ENCODE measurements at places on chromosomes 5 and 9. TPM values are rescaled to one million over a fixed set of nuclear protein-coding genes. Genes with fewer than 3 reads are reported as not detected.
A peak's percentile ranks its signal among the peaks of the same experiment; 100 is the strongest.

PCDHAC1 gene
- total RNA-seq: not detected

GRCh38 chr9:35226651-35227050 is 64.8 kb downstream of the UNC13B start:
- H3K27ac ChIP-seq: no peak overlapping the region
- H3K27me3 ChIP-seq: no peaks in the 10 kb centered on the region
- no peak for DNase-seq
- H3K4me3 ChIP-seq: no peak overlapping the region

- no peak overlapping the region for H3K27ac ChIP-seq
- no peaks in the 10 kb centered on the region for H3K36me3 ChIP-seq
- DNase-seq: no peak
- H3K27me3 ChIP-seq: no peaks in the 10 kb centered on the region
- H3K4me1 ChIP-seq: no peaks in the 10 kb centered on the region
- no peak overlapping the region for H3K4me3 ChIP-seq
These were observed 148.2 kb upstream of the LRRTM2 start for GRCh38 chr5:139023286-139023685.

DNA sequence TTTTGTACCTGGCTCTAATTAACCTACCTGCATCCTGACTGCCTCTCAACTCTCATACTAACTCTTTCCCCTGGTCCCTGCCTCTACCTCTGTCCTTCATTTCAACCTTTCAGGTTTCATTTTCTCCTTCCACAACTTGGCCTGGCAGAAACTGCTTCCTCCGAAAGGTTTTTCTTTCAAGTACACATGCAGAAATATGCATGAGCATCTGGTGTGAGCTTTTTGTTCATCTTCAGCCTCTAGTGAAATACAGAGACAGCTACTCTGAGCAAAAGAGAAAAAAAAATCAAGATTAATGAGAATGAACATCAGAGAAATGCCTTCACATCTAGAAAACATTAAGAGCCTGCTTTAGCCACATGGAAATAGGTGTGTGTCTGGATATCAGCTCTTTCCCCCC is 297.9 kb upstream of the PCSK5 start:
- H3K36me3 ChIP-seq: no peaks in the 10 kb centered on the region
- H3K4me1 ChIP-seq: no peaks in the 10 kb centered on the region
- no peaks in the 10 kb centered on the region for H3K27me3 ChIP-seq
- no peak for DNase-seq

GRCh38 chr5:64872044-64872443 is 103.3 kb downstream of the CWC27 start:
- H3K4me3 ChIP-seq: no peak overlapping the region
- DNase-seq: no peak
- H3K27me3 ChIP-seq: no peaks in the 10 kb centered on the region
- H3K27ac ChIP-seq: no peak overlapping the region
- no peaks in the 10 kb centered on the region for H3K4me1 ChIP-seq

EFNA5 gene
- 22.7 TPM for total RNA-seq

- no peaks in the 10 kb centered on the region for H3K4me1 ChIP-seq
- no peaks in the 10 kb centered on the region for H3K36me3 ChIP-seq
- DNase-seq: no peak
- H3K27me3 ChIP-seq: no peaks in the 10 kb centered on the region
- H3K4me3 ChIP-seq: no peak overlapping the region
- H3K27ac ChIP-seq: no peak overlapping the region
These were observed 177.2 kb downstream of the OSTF1 start for GRCh38 chr9:75265525-75265972.

- H3K36me3 ChIP-seq: no peaks in the 10 kb centered on the region
- no peak overlapping the region for H3K27ac ChIP-seq
- H3K4me1 ChIP-seq: no peaks in the 10 kb centered on the region
These were observed 858.6 kb downstream of the PTPRD start for GRCh38 chr9:9754186-9754585.

DNA sequence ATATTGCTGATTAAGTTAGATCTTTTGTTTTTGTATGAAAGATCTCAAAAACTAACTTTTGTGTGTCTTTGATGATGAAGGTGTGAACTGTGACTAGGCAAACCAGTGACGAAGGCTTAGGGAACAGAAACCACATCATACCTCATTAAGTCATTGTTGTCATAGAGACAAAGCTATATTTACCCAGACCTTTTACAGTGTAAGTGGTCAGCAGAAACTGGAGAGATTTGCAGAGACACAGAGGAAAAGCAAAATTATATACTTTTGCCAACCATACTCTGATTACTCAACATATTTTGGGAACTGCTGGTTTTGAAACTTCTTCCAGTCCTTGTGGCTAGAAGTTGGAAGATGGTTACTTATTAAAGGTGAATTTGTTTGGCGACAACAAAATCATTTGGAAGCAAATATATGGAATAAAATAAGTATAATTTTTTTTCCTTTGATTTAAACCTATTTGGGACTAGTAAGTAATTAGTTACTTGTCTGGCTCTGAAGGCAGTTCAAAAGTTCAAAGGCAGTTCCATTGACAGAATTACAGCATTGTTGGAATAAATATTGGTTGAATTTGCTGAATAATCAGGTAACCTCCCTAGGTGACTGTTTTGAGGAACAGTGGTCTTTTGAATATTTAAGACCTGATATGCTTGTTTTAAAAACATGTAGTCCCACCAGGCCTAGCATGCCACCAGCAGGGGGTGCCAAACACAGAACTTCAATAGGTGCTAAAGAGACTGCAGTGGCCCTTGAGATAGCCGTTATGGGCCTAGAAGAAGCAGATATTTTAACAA is 103.8 kb downstream of the RPS23 start:
- H3K4me1 ChIP-seq: no peaks in the 10 kb centered on the region
- H3K27ac ChIP-seq: no peak overlapping the region
- no peaks in the 10 kb centered on the region for H3K36me3 ChIP-seq
- H3K4me3 ChIP-seq: no peak overlapping the region

DNA sequence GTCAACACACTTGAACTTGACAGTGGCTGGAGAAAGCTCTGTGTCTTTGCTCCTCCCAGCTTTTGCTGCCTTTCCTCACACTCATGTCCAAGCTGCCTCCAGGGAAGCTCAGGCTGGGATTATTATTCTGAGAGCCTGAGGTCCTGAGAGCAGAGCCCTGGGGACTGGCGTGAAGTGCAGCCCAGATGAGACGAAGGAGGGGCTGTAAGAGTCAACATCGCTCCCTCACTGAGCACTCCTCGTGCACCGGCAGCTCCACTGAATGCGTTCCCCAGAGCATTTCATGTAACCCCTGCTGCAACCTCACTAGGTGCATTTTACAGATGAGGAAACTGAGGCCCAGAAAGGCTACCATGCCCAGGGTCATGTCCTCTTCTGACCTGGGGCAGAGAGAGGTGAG is 63.5 kb upstream of the PHYKPL start:
- no peak overlapping the region for H3K27ac ChIP-seq
- no peak for DNase-seq
- no peak overlapping the region for H3K4me3 ChIP-seq
- no peaks in the 10 kb centered on the region for H3K36me3 ChIP-seq

SPATA31E1 gene
- total RNA-seq: not detected

- H3K4me3 ChIP-seq: no peak overlapping the region
- no peaks in the 10 kb centered on the region for H3K27me3 ChIP-seq
- no peaks in the 10 kb centered on the region for H3K36me3 ChIP-seq
- H3K27ac ChIP-seq: peak overlapping the region; percentile 12
- no peak for DNase-seq
- no peaks in the 10 kb centered on the region for H3K4me1 ChIP-seq
These were observed 42.1 kb downstream of the CLINT1 start for GRCh38 chr5:157816682-157817386.

FAM221B gene
- not detected for total RNA-seq

GFI1B gene
- not detected for total RNA-seq

- H3K27ac ChIP-seq: no peak overlapping the region
- H3K27me3 ChIP-seq: no peaks in the 10 kb centered on the region
- no peaks in the 10 kb centered on the region for H3K36me3 ChIP-seq
- peak; percentile 7 for DNase-seq
- H3K4me3 ChIP-seq: no peak overlapping the region
- H3K4me1 ChIP-seq: no peaks in the 10 kb centered on the region
These were observed 61.3 kb downstream of the AMBP start for GRCh38 chr9:114016629-114017423.

DNA sequence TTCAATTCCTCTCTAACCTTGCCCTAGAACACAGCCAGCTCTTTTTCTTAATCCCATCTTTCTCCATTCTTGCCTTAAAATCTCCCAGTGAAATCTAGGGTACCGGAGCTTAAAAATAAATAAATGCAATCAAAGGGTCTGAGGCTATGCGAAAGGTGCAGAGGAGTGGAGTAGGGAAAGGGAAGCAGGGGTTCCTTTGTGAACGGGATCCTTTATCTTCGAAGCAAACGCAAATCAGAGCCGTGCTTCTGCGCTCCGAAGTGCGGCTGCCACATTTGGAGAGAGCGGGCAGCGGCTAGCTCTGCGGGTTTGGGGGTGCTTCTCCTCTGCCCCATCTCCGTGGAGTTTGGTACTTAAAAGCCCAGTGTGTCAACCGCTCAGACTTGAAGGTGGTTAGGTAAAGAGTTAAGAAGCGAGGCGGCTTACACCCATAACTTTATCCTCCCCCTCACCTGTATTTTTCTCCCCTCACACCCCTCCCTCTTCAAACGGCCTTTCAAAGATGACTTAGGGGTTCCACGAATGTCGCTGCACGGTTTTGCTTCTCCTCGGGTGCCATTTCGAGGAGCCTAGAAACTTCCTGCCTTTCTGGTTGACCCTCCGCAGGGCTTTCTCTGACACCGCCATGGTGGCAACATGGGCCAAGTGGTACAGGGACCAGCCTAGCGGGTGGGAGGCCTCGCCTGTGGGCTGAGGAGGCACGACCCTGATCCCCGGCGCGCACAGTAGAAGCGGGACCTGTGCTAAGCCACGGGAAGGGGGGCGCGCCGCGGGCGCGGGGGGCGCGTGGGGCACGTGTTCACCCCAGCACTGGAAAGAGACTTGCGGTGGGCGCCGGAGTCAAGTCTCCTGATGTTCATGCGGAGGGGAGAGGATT is 31.7 kb upstream of the NFIB start:
- no peaks in the 10 kb centered on the region for H3K36me3 ChIP-seq
- H3K4me1 ChIP-seq: no peaks in the 10 kb centered on the region
- H3K27me3 ChIP-seq: peaks cover 20% of the 10 kb centered on the region
- no peak overlapping the region for H3K4me3 ChIP-seq
- H3K27ac ChIP-seq: no peak overlapping the region
- no peak for DNase-seq

GRCh38 chr9:137905740-137906139 is 28.2 kb downstream of the CACNA1B start:
- no peaks in the 10 kb centered on the region for H3K4me1 ChIP-seq
- H3K4me3 ChIP-seq: no peak overlapping the region
- H3K27ac ChIP-seq: no peak overlapping the region
- no peaks in the 10 kb centered on the region for H3K36me3 ChIP-seq
- DNase-seq: no peak

DNA sequence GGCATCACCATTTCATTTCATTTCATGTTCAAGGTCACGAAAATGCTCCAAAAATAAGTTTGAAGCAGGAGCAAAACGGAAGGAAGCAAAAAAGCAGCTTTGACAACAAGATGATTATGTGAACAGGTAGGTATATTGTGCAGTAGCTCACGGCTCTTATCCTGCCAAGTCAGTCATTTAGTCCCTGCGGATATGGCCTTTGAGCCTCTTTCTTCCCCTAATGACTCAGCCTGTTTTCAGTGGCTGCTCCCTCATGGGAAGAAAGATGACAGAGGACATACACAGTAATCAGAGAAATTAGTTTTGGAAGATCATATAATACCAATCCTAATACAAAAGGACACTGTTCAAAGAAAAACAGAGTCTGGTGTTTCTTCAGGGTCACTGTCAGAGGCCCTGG is 155.8 kb upstream of the GRAMD2B start:
- no peak overlapping the region for H3K27ac ChIP-seq
- no peaks in the 10 kb centered on the region for H3K4me1 ChIP-seq
- DNase-seq: no peak
- H3K36me3 ChIP-seq: no peaks in the 10 kb centered on the region
